Left lung (tissue), 14 donors: ENCODE measurements at places on chromosomes 2 and 18. TPM values are rescaled to one million over a fixed set of nuclear protein-coding genes. Genes with fewer than 3 reads are reported as not detected.

- DNase-seq: no peak
Observed at GRCh38 chr2:70696142-70696541, 71.9 kb downstream of the ADD2 start.

The CD302 gene
- total RNA-seq: 55.8 TPM

GRCh38 chr2:128783896-128784295, 465.2 kb upstream of the HS6ST1 start:
- no peak for DNase-seq

DNA sequence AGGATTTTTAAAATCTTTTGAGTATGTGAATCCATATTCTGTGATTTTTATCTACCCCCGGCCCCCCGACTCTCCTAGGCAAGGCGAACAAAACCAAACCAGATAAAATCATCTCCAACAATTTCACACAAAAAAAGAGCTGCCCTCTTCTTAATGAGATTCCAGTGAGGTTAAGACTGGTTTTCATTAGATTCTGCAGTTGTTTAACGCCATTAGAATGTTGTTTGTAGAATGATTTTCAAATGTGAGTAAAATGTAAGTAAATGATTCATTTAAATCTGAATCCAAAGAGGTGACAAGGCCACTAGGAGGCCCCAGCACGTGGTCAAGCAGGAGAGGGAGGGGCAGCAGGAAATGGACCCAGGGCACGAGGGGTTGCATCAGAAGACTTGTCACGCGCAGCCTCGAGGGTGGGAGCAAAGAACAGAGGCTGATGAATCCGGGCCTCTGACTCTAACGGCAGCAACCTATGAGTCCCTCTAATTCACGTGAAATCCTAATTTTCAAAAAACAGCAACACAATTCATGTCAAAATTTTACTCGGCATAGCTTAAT, 24.3 kb upstream of the KLHL29 start:
- DNase-seq: no peak

GRCh38 chr2:12935222-12935621, 218.5 kb downstream of the TRIB2 start:
- DNase-seq: no peak

DNA sequence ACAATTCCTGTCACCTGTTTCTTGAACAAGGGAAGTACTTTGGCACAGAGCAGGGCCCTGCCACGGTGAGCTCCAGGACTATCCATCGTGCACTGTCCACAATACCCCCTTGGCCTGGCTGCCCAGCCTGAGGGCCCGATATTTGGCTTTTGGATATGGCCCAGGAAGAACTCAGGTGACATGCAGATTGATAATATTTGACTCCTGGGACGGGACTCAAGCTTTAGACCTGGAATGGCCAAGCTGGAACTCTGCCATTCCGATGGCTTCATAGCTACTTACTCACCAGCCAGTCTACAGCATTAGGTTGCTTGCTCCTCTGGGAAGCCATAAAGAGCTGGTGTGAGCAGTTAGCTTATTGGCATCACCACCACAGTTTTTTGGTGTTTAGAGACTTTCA, 26.6 kb downstream of the EML6 start:
- DNase-seq: no peak

- no peak for DNase-seq
Observed at GRCh38 chr2:101759162-101759561, 61.7 kb downstream of the MAP4K4 start.

GRCh38 chr2:239908744-239909143, 116.4 kb downstream of the NDUFA10 start:
- no peak for DNase-seq

The STARD6 gene
- total RNA-seq: not detected

The PLB1 gene
- total RNA-seq: 3.6 TPM

GRCh38 chr2:7902251-7902765, 779.5 kb upstream of the ID2 start:
- DNase-seq: no peak
